ENCODE measurements at places on chromosomes 3 and 15. TPM values are rescaled to one million over a fixed set of nuclear protein-coding genes. Genes with fewer than 3 reads are reported as not detected.

DNA sequence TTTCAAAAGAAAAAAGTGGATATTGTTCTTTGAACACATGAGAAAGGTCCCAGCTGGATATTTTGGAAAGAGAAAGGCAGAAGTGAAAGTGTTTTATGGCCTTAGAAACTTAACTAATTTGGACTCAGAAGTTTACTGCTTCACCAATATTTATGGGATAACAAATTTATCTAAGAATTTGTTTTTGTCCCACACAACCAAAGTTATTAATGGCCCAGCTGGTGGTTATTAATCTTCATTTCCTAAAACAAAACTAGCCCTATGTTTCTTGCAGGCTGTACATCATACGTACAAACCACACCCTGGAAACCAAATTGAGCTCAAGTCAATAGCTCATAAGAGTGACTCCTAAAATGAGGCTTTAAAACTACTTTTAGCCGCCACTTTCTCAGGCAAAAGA is 372.9 kb upstream of the LMCD1 start:
- no peak for DNase-seq
- no peak overlapping the region for H3K27ac ChIP-seq
- 0 out of 2 replicates have a peak, but pooled peaks cover 4% of the 10 kb centered on the region for H3K27me3 ChIP-seq
- no peak overlapping the region for H3K4me3 ChIP-seq

The GOLGA8R gene
- 0.28 TPM for total RNA-seq

DNA sequence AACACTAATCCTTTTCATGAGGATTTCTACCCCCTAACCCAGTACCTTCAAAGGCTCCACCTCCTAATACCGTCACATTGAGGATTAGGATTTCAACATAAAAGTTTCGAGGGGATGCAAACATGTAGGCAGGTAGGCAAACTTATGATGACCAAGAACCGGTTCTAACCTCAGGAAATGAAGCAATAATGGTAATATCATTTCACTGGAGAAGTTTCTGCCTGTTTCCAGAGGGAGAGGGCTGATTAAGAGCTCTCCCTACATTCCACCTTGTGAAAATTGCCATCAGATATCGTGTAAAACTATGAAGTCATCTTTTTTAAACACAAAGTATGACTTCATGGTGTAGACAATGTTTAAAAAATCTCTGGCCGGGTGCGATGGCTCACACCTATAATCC is 31.6 kb downstream of the NKIRAS1 start:
- H3K36me3 ChIP-seq: peaks cover 32% of the 10 kb centered on the region
- H3K27me3 ChIP-seq: no peaks in the 10 kb centered on the region
- H3K27ac ChIP-seq: no peak overlapping the region

GRCh38 chr3:178455226-178455625 is 81.0 kb upstream of the KCNMB2 start:
- no peaks in the 10 kb centered on the region for H3K36me3 ChIP-seq
- H3K27ac ChIP-seq: no peak overlapping the region
- no peaks in the 10 kb centered on the region for H3K4me1 ChIP-seq

All from SJCRH30 (cell line).